ENCODE measurements at places on chromosomes 16 and 17.

GRCh38 chr17:66427134-66427533 lies 124.7 kb downstream of the PRKCA start:
- DNase-seq: no peak

DNA sequence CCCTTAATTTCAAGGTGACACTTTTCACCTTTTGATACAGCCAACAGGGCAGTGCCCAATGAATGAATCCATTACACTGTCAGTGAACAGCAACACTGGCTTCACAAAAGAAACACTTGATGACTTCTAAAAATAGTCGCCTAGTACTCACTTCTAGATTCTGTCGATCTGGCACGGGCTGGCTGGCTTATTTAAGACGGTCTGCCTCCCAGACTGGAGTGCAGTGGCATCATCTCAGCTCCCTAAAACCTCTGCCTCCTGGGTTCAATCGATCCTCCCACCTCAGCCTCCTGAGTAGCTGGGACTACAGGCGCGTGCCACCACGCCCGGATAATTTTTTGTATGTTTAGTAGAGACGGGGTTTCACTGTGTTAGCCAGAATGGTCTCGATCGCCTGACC lies 1.9 kb downstream of the NDUFAB1 start:
- no peak for DNase-seq

- peak; percentile 83 for DNase-seq
Measured at GRCh38 chr17:57465610-57466009, 209.3 kb downstream of the MSI2 start.

GRCh38 chr16:27708651-27709050 lies 158.7 kb downstream of the KATNIP start:
- DNase-seq: no peak

- no peak for DNase-seq
Measured at GRCh38 chr16:77327717-77328116, 107.1 kb downstream of the ADAMTS18 start.

DNA sequence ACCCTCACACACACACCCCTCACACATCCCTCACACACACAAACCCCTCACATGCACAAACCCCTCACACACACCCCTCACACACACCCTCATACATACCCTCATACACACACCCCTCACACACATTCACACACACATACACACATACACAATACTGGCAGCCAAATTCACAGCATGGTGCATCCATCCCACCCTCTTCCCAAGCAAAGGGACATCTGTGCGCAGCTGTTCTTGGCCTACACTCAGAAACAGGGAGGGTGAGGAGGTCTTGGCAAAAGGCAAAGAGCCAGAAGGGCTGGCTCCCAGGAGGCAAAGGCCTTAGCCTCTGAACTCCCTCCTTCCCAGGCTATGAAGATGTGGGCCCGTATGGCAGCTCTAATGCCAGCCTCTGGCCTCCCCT lies 23.4 kb downstream of the C17orf67 start:
- DNase-seq: no peak

DNA sequence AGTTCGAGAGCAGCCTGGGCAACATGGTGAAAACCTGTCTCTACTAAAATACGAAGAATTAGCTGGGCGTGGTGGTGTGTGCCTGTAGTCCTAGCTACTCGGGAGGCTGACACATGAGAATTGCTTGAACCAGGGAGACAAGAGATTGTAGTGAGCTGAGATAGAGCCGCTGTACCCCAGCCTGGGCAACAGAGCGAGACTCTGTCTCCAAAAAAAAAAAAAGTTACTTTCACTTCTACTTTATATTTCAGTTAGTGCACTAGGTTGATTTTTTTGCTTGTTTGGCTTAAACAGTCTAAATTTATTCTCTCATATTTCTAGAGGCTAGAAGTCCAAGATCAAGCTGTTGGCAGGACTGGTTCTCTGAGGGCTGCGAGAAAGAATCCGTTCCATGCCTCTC lies 13.4 kb downstream of the CCDC102A start:
- DNase-seq: no peak

DNA sequence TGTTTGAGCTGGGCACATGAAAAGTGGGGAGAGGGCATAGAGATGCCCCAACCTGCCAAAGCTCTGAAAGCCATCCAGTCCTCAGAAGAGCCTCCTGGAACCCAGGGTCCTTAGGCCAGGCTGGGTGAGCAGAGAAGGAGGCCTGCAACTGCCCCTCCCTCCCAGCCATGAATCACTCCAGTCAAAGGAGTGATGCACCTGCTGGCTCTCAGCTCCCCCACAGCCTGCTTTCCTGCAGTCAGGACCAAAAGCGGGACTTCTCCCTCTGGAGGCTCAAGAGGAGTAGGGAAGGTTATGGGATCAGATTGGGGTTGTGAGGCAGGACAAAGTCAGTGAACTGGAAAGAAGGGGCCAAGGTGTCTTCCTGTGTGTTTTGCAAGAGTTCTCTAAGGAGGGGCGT lies 145.6 kb downstream of the TMEM132E start:
- no peak for DNase-seq

- no peak for DNase-seq
Measured at GRCh38 chr16:24552705-24553246, 13.4 kb downstream of the RBBP6 start.

All from umbilical cord (tissue), 2 donors.